ENCODE measurements at places on chromosomes 11 and 22. TPM values are rescaled to one million over a fixed set of nuclear protein-coding genes. Genes with fewer than 3 reads are reported as not detected.

DNA sequence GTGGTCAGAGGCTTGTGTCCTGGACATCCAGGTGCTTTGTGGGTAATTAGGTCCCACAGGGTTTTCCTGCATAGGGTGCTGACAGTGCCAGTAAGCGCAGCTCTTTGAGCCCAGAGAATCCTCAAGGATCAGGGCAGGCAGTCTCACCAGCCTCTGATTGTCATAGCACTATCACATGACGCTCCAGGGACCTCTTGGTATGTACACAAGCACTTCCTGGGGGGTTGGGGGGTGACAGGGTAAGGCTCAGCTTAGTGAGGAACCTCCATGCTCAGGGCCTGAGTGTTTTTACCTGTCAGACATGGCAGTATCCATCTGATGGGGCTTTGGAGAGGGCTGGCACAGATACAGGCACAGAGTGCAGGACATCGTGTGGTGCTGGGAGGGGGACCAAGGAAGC lies 27.9 kb upstream of the SUSD2 start:
- no peak for DNase-seq
- H3K27ac ChIP-seq, result no peak overlapping the region
- H3K4me3 ChIP-seq, result no peak overlapping the region
- H3K36me3 ChIP-seq, result peaks cover 7% of the 10 kb centered on the region
- peaks cover 18% of the 10 kb centered on the region for H3K4me1 ChIP-seq

DNA sequence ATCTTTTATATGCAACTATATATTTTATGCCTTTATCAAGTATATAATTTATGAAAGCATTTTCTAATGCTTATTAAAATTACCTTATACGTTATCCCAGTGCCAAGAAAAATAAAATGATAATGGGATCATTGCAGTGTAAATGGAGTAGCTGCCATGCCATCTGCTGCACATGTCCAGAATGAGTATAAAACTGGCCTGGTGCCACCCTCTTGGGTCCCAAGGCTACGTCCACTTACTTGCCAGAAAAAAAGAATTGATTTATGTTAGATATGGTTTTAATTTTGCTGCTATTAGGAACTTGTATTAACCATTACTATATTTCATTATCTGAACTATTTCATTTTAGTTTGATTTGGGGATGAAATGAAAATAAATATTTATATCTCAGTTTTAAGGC lies 1127.1 kb upstream of the CNTN5 start:
- no peak for DNase-seq
- H3K4me1 ChIP-seq, result no peaks in the 10 kb centered on the region
- H3K27me3 ChIP-seq, result no peaks in the 10 kb centered on the region
- H3K36me3 ChIP-seq, result no peaks in the 10 kb centered on the region
- no peak overlapping the region for H3K27ac ChIP-seq
- no peak overlapping the region for H3K4me3 ChIP-seq

GRCh38 chr11:69611548-69612526 lies 29.1 kb upstream of the CCND1 start:
- H3K27me3 ChIP-seq, result peaks cover 10% of the 10 kb centered on the region
- no peaks in the 10 kb centered on the region for H3K36me3 ChIP-seq
- DNase-seq, result no peak

GRCh38 chr22:27149921-27150543 lies 492.6 kb downstream of the MIAT start:
- no peaks in the 10 kb centered on the region for H3K27me3 ChIP-seq
- DNase-seq, result no peak
- peaks cover 12% of the 10 kb centered on the region for H3K4me1 ChIP-seq
- no peaks in the 10 kb centered on the region for H3K36me3 ChIP-seq

- no peak overlapping the region for H3K27ac ChIP-seq
- H3K4me3 ChIP-seq, result no peak overlapping the region
- H3K36me3 ChIP-seq, result no peaks in the 10 kb centered on the region
- H3K27me3 ChIP-seq, result no peaks in the 10 kb centered on the region
Measured at GRCh38 chr11:72189455-72190250, 2.3 kb upstream of the FOLR1 start.

GRCh38 chr11:21656065-21656464 lies 536.8 kb upstream of the ANO5 start:
- DNase-seq, result no peak
- H3K36me3 ChIP-seq, result no peaks in the 10 kb centered on the region
- no peak overlapping the region for H3K27ac ChIP-seq
- no peaks in the 10 kb centered on the region for H3K27me3 ChIP-seq
- H3K4me1 ChIP-seq, result no peaks in the 10 kb centered on the region
- H3K4me3 ChIP-seq, result no peak overlapping the region

DNA sequence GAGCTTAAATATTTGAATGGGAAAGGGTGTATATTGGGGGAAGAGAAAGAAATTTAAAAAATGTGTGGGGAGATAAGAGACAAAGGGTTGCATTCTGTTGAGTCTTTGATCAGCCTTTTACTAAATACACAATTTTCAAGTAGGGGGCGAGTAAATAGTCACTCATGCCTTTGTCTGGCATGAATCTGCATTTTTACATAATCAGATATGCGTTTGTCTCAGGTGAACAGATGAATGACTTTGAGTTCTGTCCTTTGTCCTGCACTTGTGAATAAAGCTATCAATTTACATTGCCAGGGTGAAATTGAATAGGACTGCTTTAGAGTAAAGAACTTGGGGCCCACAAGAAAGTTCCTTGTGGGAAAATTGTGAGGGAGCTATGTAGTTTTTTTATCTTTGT lies 523.6 kb upstream of the LUZP2 start:
- no peak overlapping the region for H3K4me3 ChIP-seq
- H3K36me3 ChIP-seq, result no peaks in the 10 kb centered on the region
- H3K4me1 ChIP-seq, result no peaks in the 10 kb centered on the region

DNA sequence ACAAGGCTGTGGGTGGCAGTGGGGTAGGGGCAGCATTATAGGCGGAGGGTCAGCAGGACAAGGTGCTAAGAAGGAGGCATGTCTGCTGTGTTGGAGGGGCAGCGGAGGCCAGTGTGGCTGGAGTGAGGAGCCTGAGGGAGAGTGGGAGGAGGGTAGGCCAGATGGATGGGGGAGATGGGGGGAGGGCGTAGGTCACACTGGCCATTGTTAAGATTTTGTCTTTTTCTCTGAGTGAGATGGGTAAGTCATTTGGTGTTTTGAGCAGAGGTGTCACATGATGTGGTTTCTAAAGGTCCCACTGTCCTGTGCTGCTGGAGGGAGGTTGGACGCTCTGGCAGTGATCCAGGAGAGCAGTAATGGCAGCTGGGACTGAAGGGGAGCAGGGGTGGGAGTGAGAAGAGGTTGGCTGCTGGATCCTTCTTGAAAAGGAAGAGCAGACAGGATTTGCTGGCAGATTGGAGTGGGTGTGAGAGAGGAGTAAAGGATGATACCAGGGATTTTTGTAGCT lies 9.8 kb downstream of the PPP6R3 start:
- no peaks in the 10 kb centered on the region for H3K27me3 ChIP-seq
- peaks cover 16% of the 10 kb centered on the region for H3K4me1 ChIP-seq
- H3K27ac ChIP-seq, result no peak overlapping the region
- no peak for DNase-seq
- H3K36me3 ChIP-seq, result peaks cover 1% of the 10 kb centered on the region

GRCh38 chr22:49372111-49372529 lies 455.6 kb downstream of the BRD1 start:
- no peaks in the 10 kb centered on the region for H3K27me3 ChIP-seq
- no peak for DNase-seq
- no peak overlapping the region for H3K27ac ChIP-seq
- no peak overlapping the region for H3K4me3 ChIP-seq
- no peaks in the 10 kb centered on the region for H3K4me1 ChIP-seq

DNA sequence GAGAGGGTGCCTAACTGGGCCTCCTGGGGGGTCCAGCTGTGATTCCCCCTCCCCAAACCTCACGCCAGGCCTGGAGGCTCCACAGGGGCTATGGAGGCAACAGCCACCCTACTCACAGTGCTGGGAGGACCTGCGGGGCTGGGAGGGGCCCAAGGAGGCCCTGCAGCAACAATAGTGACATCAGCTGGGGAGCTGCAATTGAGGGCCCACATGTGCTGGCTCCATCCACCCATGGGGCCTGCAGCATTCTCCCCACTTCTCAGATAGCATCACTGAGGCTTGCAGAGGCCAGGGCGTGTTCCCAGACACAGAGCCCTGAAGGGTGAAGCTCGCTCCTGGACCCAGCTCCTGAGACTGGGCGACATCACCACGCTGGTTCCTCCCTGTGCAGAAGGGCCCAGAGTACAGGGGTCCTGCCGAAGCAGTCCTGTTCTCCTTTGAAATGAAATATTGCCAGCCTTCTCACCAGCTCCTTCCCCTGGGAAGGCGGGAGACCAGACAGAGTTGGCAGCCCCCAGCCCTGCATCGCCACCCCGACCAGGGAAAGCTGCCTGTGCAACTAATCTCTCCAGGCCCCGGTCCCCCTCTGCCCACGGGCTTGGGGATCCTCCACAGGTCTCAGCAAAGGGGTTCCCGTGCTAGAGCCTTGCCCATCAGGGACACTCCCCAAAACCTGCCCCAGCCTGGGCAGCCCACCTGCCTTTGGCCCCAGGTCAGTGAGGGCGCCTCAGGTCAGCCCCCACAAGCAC lies 8.9 kb upstream of the TBX1 start:
- H3K36me3 ChIP-seq, result no peaks in the 10 kb centered on the region
- DNase-seq, result no peak
- no peaks in the 10 kb centered on the region for H3K4me1 ChIP-seq
- no peak overlapping the region for H3K27ac ChIP-seq
- H3K27me3 ChIP-seq, result peaks cover 35% of the 10 kb centered on the region

GRCh38 chr11:114315749-114316368 lies 19.7 kb downstream of the NNMT start:
- H3K27ac ChIP-seq, result no peak overlapping the region
- peaks cover 8% of the 10 kb centered on the region for H3K27me3 ChIP-seq
- no peak for DNase-seq
- no peaks in the 10 kb centered on the region for H3K36me3 ChIP-seq
- no peak overlapping the region for H3K4me3 ChIP-seq

- no peak overlapping the region for H3K27ac ChIP-seq
- no peaks in the 10 kb centered on the region for H3K4me1 ChIP-seq
- H3K36me3 ChIP-seq, result no peaks in the 10 kb centered on the region
- no peak overlapping the region for H3K4me3 ChIP-seq
- H3K27me3 ChIP-seq, result no peaks in the 10 kb centered on the region
- DNase-seq, result no peak
Measured at GRCh38 chr22:19321757-19322156, 30.2 kb upstream of the CLTCL1 start.

- H3K36me3 ChIP-seq, result peaks cover 18% of the 10 kb centered on the region
- H3K27ac ChIP-seq, result no peak overlapping the region
- H3K4me3 ChIP-seq, result no peak overlapping the region
- H3K27me3 ChIP-seq, result no peaks in the 10 kb centered on the region
- H3K4me1 ChIP-seq, result peaks cover 26% of the 10 kb centered on the region
- DNase-seq, result no peak
Measured at GRCh38 chr11:94795476-94796189, 27.5 kb downstream of the AMOTL1 start.

The LRRC74B gene
- not detected for polyA plus RNA-seq

- no peak for DNase-seq
- no peaks in the 10 kb centered on the region for H3K4me1 ChIP-seq
- H3K4me3 ChIP-seq, result no peak overlapping the region
Measured at GRCh38 chr22:43210631-43211515, 23.9 kb upstream of the TTLL12 start.

The TESMIN gene
- 2.4 TPM for polyA plus RNA-seq

The SNX32 gene
- 0.15 TPM for polyA plus RNA-seq

The GLYATL1 gene
- 0.33 TPM for polyA plus RNA-seq

The TEAD1 gene
- 32.7 TPM for polyA plus RNA-seq

The MPZL3 gene
- 7.9 TPM for polyA plus RNA-seq

The ABCG4 gene
- polyA plus RNA-seq, result 0.21 TPM

The CRYBA4 gene
- polyA plus RNA-seq, result not detected

- no peak overlapping the region for H3K4me3 ChIP-seq
- peak overlapping the region; percentile 55 for H3K27ac ChIP-seq
- no peak for DNase-seq
Measured at GRCh38 chr22:36373258-36373579, 14.5 kb downstream of the MYH9 start.

DNA sequence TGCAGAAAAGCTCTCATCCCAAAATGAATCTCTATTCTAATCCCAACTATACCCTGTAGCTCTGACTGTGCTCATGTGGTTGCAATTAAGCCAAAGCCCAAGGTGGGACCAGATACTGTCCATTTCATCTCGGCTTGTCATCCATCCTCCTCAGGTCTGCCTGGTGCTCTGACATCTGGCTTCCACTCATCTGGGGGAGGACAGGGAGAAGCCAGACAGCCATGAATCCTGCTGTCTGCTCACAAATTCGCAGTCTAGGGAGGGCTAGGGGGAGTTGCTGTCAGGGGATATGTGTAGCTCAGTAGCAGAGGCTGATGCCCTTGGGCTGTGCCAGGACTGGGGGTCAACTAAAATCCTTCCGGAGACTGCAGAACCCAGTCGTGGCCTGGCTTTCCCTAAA lies 167.1 kb downstream of the ETS1 start:
- no peaks in the 10 kb centered on the region for H3K36me3 ChIP-seq
- no peaks in the 10 kb centered on the region for H3K27me3 ChIP-seq
- no peak overlapping the region for H3K4me3 ChIP-seq
- H3K4me1 ChIP-seq, result no peaks in the 10 kb centered on the region
- no peak for DNase-seq

The DGCR6 gene
- polyA plus RNA-seq, result 0.88 TPM

The SAA1 gene
- polyA plus RNA-seq, result 27.5 TPM

DNA sequence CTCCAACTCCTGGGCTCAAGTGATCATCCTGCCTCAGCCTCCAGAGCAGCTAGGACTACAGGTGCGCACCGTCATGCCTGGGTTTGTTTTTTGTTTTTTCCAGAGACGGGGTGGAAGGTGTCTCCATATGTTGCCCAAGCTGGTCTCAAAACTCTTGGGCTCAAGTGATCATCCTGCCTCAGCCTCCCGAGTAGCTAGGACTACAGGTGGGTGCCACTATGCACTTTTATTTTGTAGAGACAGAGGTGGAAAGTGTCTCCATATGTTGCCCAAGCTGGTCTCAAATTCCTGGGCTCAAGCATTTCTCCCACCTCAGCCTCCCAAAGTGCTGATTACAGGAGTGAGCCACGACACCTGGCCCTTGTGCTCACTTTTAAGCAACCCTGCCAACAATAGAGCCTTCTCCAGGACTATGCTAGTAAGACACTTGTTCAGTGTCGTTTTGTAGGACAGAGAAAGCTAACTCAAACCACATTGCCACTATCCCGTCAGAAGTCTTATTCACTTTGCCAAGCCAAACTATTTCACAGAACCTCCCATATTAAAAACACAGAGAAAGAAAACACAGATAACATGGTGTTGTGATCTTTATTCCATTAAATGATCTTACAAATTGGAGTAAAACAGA lies 9.4 kb upstream of the PLAAT3 start:
- DNase-seq, result no peak
- no peak overlapping the region for H3K4me3 ChIP-seq
- H3K27me3 ChIP-seq, result no peaks in the 10 kb centered on the region
- no peaks in the 10 kb centered on the region for H3K36me3 ChIP-seq

The PLEKHA7 gene
- polyA plus RNA-seq, result 1.4 TPM

The KRTAP5-1 gene
- not detected for polyA plus RNA-seq

The SLC35E4 gene
- 2.3 TPM for polyA plus RNA-seq

Data from keratinocyte (primary cell).